ENCODE measurements at places on chromosomes 3 and 15.
A peak's percentile ranks its signal among the peaks of the same experiment; 100 is the strongest.

DNA sequence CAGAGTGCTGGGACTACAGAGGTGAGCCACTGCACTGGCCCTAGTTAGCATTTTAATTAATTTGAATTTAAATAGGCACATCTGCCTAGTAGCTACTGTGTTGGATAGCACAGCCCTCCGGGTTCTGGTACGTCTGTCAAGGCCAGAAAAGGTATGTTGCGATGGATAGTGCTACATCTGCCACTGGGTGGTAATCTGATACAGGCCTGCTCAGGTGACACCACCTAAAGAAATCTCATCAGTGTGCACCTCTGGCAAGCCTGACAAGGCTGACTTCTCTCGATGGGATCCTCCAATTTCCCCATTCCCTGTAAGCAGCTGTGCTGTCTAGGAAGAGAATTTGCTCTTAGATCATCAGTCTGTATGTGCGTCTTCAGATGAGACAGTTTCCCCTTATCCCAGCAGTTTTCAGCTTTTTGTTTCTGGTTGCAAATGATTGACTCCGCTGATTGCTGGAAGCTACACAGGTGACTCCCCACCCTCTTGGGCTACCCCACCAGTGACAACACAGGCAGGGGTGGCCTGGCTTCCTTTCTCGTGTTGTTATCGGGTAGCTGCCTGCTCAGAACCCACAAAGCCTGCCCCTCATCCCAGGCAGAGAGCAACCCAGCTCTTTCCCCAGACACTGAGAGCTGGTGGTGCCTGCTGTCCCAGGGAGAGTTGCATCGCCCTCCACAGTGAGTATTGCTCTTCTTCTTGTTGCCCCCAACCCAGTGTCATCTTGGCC lies at the start of gene CCR9:
TSS of gene CCR9 (plus strand) at position 565 of the 727 bp plus-strand sequence. CDS start 8,391 bp downstream, outside the sequence.
- no peak for DNase-seq

DNA sequence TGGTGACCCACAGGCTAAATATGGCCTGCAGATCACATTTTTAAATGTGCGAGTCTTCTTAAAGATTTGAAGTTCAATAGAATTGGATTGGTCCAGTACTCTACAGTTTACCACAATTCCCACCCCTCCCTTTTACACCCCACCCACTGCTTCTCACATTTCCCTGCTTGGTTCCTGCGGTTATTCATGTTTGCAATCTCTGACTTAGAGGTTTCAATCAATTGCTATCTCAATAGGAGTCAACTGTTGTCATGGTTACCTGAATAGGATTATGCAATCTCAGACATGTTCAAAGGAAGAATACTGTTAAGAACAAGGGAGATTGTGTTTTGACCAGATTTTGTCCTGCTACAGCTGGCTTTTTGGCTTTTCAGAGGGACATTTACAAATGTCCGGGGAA lies 4.9 kb upstream of the C3orf49 start:
- peak; percentile 39 for DNase-seq

- DNase-seq, result no peak
Observed at GRCh38 chr3:54563501-54564200, 364.2 kb downstream of the LRTM1 start.

DNA sequence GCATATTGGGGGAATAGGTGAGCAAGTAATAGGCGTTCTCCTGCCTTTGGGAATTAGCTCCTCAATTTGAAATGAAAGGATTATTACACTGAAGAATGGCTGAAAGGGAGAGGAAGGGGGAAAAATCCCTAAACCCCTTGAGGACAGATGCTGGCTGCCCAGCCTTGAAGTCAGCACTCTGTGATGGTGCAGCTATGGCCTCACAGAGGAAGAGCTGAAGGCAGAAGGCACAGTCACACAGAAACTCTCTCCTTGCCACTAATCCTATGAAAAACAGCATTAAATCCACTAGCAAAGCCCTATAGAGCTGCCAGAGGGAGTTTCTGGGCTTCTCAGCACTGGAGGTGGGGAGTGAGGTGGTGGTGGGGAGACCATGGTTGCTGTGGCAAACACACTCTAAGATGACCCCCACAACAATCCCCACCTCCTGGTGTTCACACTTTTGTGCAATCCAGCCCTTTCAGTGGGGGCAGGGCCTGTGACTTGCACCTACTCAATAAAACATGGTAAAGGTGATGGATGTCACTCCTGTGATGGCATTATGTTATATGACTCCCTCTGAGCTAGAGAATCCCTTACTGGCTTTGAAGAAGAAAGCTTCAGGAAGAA lies 101.2 kb downstream of the RFTN1 start:
- no peak for DNase-seq

DNA sequence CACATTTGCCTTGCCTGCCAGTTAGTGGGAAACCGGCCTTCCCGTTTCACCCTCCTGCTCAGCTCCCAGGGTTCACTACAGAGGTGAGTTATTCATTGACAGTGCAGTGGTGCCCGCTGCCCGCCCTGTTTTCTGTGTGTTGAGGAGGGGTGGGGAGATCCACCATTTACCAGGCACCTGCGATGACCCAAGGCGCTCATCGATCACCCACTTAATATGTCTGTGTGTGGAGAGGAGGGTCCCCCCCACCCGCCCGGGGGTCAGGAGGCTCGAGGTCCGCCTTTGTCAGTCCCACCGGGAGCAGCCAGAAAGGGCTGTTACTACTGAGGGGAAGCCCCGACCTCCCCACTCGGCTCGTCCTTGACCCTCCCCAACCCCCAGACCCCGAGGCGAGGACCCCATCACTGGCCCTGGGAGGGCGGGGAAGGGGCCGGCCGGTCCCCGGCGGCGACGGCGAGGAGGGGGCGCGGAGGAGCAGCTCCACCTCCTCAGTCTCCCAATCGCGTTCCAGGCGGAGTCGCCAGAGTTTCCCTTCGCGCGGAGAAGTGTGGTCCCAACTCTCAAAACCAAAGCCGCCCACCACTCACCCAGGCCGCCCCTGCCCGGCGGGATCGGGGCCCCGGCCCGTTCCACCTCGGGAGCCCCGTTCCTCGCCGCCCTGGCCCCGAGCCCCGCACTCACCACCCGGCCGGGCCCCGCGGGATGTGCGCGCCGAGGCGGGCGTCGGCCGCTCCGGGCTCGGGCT lies 1.1 kb downstream of the PLXNB1 start:
- DNase-seq, result peak; percentile 89

- no peak for DNase-seq
Observed at GRCh38 chr15:88608607-88609181, 12.4 kb upstream of the AEN start.

- DNase-seq, result no peak
Observed at GRCh38 chr3:177746337-177746933, 549.2 kb upstream of the TBL1XR1 start.

GRCh38 chr3:148021381-148021780 lies 612.2 kb downstream of the ZIC1 start:
- no peak for DNase-seq

- no peak for DNase-seq
Observed at GRCh38 chr3:153910387-153910786, 210.8 kb upstream of the ARHGEF26 start.

- no peak for DNase-seq
Observed at GRCh38 chr3:178964551-178964950, 107.1 kb downstream of the ZMAT3 start.

- no peak for DNase-seq
Observed at GRCh38 chr3:138686771-138687221, 78.2 kb downstream of the FAIM start.

GRCh38 chr15:35540021-35540420 lies 5.9 kb downstream of the DPH6 start:
- no peak for DNase-seq

DNA sequence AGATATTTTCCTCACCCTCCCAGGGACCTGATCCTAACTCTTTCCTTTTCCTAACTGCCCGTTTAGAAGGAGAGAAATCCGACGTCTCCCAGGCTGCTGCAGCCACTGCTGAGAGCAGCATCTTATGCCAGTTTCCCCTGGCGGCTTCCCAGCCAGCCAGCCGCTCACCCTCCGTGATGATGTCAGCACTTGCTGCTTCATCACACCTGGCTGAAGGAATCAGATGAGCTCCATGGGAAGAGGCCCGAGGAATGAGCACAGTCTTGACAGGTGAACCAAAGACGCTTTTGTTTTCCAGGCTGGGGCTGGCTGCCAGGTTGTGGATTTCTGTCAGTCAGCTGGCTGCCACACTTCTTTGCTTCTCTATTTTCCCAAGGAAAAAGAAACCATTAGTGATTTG lies 445.1 kb upstream of the RBMS3 start:
- DNase-seq, result no peak

- no peak for DNase-seq
Observed at GRCh38 chr15:90595763-90596155, 66.0 kb downstream of the CRTC3 start.

GRCh38 chr3:179825527-179826246 lies 172.8 kb downstream of the USP13 start:
- no peak for DNase-seq

GRCh38 chr15:80487839-80488390 lies 83.7 kb downstream of the ARNT2 start:
- no peak for DNase-seq

DNA sequence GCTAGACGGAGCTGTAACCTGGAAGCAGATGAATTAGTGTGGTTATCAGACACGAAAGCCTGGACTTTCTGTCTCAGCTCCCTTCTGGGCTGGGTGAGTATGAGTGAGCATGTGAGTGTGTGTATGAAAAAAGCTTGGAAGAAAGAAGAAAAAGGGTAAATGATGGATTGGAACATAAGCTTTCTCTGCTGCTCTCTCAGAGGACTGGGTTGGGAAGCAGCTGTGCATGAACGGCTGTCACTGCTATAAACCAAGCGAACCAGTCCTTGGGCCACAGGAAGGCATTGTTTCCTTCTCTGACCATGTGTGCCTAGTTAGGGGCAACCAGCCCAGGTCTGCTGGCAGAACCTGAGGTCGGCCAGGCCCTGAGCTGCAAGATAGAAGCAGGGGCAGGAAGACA lies 37.0 kb downstream of the UMPS start:
- DNase-seq, result no peak

DNA sequence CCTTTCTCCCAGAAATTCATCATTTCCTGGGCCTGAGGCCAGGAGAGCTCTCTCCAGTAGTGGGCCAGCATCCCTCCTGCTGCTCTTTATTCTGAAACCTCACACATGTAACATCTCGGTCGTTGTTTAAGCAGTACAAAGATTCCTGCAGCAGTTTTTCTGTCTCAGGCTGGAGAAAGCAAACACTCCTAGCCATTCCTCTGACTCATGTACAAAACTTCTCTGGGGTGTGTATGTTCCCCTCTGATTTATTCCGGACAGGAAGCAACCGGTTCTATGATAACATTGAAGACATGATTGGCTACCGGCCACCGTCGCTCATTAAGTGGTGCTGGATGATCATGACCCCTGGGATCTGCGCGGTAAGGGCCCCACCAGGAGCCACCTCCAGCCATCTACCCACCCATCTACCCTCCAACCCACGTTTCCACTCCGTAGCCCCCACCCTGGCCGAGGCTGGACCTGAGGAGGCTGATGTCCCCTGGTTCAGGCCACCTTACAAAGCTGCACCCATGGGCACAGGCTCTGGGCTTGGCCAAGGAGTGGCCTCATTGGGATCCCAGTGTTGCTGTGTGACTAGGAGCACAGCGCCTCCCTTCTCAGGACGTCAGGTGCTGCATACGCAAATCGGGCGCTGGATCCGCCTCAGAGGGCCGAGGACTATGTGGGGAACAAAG lies 58.6 kb upstream of the SLC6A1 start:
- no peak for DNase-seq

DNA sequence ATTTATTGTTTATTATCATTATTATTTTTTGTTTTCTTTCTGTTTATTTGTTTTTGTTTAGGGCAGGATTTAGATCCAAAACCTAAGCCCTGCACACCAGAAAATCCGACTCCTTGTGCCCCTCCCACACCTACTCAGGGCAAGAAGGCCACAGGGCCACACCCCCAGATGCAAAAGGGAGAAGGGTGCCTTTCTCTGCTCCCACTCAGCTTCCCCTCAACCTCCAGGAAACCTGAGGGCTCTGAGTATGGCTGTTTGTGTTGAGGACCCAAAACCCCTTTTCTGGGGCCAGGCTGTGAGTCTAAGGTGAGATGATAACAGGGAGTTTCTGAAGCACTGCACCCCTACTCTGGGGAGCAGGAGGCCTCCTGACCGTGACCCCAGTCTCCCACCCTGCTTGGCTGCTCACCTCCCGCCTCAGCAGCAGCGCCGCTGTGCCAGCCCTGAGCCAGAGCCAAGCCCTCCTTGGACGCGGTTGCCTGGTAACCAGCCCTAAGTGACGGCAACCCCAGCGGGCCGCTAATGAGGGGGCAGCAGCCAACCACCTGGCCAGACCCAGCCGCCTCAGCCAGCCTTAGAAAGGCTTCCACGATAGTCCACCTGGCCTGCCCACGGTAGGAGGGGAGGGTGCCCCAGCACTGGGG lies 6.4 kb upstream of the C15orf39 start:
- peak; percentile 96 for DNase-seq

GRCh38 chr3:52364322-52365035 lies 48.4 kb downstream of the DNAH1 start:
- no peak for DNase-seq

DNA sequence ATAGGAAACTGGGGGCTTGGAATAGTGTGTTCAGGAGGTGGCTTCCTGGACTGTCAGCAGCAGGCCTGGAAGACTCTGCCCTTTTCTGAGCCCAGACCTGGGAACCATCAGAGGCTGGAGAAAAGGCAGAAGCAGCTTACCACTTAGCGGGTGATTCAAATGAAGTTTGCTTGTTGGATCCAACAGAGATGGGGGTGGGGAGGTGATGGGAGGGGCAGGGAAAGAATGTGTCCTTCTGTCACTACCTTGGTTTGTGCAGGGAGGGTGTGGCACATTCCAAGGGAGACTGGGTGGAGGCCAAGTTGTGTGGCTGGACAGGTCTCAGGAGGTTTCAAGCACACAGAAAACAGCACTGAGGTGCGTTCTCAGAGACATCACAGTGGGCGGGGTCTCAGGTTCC lies 58.8 kb downstream of the TRAK1 start:
- DNase-seq, result no peak

DNA sequence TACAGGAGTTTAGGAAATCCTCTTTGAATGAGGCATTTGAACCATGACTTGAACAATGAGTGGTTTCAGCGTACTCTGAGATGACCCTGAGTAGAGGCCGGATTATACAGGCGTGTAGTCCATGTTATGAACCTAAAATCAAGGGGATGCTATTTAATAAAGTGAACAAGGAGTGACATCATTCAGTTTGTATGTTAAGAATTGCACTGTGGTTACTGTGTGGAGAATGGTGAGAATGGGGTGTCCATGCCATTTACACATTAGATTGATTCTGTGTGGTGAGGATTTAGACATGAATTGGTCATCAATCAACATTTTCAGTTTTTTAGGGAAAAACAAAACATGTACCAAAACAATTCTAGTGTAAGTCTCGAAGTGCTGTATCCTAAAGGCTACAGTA lies 65.8 kb downstream of the TPRG1 start:
- DNase-seq, result no peak

Data from H7 (cell line).